CD4-positive, alpha-beta T cell treated with Interleukin-4 for 4 hours (primary cell): ENCODE measurements at places on chromosomes 7 and 10.

GRCh38 chr10:62618576-62619412 is 185.7 kb upstream of the ADO start:
- DNase-seq: peak; percentile 14

DNA sequence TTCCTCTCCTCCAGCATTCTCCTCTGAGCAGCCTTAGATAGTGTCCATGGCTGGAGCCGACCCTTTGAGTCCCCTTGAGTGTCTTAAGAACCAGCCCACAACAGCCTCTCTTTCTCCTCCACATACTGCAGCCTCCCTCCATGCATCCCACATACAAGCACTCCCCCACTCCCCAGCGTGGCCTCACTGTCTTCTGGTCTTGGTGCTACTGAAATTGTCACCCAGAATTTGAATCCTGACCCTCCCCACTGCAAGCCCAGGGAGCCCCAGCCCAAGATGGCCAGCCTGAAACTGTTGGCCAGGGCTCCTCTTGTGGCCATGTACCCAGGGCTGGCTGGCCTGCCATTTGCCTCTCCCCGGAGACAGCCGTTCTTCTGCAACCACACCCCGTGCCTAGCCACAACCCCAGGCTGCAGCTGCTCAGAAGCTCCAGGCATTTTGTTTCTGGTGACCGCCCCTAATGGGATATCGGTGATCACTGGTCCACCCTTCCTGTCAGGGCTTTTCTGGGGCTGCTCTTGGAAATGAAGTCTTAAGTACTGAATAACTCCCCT is 18.8 kb upstream of the SH2D4B start:
- no peak for DNase-seq

GRCh38 chr7:100472854-100473499 is 6.0 kb downstream of the TSC22D4 start:
- DNase-seq: no peak

- DNase-seq: no peak
These were observed 92.4 kb downstream of the SEMA3A start for GRCh38 chr7:84102213-84102612.

DNA sequence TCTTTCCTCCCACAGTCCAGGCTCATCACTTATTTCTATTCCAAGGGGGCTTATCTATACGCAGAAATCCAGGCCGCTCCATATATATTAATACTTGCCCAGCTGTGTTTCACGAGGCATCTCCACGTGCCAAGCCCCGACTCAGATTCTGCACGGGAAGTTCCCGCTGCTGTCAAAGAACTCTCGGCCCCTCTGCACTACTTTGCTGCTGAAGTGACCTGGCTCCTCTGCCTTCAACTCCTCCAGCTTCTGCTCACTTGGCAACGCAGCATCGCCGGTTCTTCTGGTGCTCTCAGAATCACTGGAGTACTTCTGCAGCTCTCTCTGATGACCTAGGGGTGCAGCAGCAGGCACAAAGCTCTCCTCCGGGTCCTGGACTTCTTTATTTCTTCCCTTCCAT is 9.7 kb upstream of the CHST12 start:
- DNase-seq: no peak

- no peak for DNase-seq
These were observed 548 bp downstream of the AGAP3 start for GRCh38 chr7:151086802-151087244.

DNA sequence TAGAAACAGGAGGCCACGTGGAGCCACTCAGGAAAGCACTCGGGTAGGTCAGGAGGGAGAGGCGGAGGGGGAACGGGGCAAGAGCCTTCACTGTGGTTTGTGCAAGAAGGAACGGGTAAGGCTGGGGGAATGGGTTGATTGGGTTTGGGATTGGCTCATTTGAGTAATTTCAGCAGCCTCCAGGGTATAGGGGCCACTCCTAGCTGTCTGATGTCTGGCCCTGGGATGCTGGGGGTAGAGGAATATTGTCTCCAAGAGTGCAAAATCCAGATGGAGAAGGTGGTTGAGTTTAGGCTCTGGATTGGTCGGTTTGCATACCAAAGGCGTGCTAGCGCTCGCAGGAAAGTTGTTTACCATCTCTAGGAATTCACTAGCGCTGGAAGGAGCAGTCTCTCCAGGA is 47.2 kb downstream of the MYL10 start:
- DNase-seq: no peak

GRCh38 chr10:130261306-130261705 is 125.1 kb downstream of the GLRX3 start:
- DNase-seq: no peak

DNA sequence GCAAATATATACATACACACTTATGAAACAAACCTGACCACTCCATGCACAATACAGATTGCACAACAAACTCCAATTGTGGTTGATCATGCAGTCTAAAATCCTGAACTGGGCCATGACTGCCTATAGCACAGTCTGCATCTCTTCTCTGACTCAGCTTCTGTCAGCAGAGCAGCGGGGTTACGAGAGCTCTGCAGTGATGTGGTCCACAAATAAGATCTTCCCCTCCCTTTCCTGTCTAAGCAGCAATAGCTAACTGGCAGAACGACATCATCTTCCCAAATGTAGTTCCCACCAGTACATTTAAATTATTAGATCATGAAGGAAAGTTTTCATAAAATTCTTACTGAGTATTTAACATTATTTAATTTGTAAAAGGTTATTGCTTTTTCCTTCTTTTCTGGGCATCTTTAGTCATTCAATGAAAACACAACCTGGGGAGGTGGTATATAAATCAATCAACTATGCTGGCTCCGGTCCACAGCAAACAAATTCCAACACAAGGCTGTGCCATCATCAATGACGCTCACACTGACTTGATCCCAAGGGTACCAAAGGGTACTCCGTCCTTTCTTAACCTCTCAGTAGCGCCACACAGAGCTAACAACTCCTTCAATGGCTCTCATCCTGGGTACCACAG is 17.1 kb downstream of the ARHGAP21 start:
- DNase-seq: peak; percentile 43

GRCh38 chr10:130615457-130615856 is 479.3 kb downstream of the GLRX3 start:
- DNase-seq: no peak

GRCh38 chr10:123891144-123892071 is at the start of gene CPXM2:
Gene CPXM2, minus strand, starts transcription at chr10:123891807. Its CDS starts 148 bp downstream, at chr10:123891659.
- no peak for DNase-seq

GRCh38 chr7:37399876-37400421 is 48.7 kb downstream of the ELMO1 start:
- no peak for DNase-seq

GRCh38 chr7:84236398-84236797 is 41.8 kb upstream of the SEMA3A start:
- DNase-seq: no peak

- no peak for DNase-seq
These were observed 678.3 kb upstream of the C7orf33 start for GRCh38 chr7:147912291-147912690.

GRCh38 chr7:158530800-158531609 is 56.6 kb downstream of the PTPRN2 start:
- no peak for DNase-seq

DNA sequence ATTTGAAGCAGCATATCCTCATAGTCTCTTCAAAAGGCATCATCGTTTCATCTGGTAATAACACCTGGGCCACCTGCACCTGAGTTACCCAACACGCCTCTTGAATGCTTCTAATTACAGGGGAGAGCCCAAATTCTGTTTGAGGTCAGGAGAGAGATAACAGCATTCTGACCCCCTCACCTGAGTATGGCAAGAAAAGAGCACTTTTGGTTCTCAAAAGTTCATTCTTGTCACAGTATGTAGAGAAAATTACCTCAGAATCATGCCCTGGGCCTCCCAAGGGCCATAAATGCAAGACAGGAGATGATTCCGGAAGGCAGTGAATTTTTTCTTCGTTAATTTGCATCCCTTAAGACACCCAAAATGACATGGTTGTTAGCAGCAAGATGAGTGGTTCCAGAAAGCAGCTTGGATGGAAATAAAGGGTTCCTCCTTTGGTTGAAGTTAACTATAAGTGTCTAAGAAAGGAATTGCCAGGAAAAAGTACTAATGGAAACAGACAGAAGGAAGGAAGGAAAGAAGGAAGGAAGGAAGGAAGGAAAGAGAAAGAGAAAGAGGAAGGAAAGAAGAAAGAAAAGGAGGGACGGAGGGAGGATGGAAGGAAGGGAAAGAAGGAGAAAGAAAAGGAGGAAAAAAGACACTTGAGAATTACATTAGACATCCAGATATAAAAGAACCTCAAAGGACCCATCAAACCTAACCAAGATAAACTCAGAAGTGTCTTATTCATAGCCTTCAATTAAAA is 228.4 kb upstream of the RHOBTB1 start:
- no peak for DNase-seq

GRCh38 chr10:131928248-131929095 is 27.7 kb downstream of the PPP2R2D start:
- peak; percentile 27 for DNase-seq

GRCh38 chr10:44043646-44044375 is 341.1 kb downstream of the CXCL12 start:
- DNase-seq: no peak

DNA sequence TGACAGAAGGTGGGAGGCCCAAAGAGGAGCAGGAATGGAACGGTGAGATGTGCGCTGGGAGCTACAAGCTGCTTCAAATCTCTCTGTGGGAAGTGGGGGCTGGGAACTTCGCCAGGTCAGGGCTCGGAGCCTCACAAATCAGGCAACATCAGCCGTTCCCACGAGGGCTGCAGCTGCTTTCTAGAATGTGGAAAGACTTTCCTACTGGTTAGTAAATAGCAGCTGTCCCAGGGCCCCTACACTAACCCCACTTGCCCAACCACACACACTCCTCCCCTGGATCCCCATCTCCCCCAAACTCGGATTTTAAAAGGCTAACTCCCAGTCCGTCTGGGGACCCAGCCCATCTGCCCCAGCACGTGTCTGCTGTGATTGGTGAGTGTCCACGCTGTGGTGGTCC is 40.6 kb upstream of the PITRM1 start:
- no peak for DNase-seq

DNA sequence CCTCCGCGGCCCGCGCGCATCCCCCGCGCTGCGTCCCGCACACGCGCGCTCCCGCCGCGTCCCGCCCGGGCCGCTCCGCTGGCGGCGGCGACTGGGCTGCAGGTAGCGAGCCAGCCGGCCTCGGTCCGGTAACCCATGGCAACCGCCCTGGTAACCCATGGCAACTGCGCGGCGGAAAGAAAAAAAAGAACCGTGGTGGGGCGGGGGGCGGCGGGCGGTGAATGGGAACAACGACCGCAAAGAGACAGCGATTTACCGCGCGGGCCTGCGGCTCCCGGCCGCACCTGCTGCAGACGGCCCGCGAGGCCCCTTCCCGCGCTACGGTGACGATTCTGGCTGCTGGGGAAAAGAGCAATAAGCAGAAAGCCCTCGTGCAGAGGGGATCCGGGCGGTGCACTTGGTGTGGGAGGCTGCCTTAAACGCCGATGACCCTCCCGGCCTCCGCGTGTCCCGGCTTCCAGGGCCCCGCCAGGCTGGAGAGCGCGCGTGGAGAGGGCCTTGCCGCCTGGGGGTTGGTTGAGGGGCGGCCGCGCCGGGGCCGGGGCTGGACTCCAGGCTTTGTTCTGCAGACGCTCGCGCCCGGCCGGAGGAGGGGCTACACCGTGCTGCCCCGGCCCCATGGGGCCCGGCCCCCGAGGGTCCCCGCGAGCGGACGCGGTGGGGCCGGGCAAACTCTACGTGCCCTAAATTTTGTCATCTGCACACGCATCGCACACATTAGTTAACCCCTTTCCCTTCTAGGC is 84.7 kb downstream of the SNX10 start:
- DNase-seq: no peak

GRCh38 chr10:90805206-90805605 is 52.6 kb downstream of the HTR7 start:
- no peak for DNase-seq

DNA sequence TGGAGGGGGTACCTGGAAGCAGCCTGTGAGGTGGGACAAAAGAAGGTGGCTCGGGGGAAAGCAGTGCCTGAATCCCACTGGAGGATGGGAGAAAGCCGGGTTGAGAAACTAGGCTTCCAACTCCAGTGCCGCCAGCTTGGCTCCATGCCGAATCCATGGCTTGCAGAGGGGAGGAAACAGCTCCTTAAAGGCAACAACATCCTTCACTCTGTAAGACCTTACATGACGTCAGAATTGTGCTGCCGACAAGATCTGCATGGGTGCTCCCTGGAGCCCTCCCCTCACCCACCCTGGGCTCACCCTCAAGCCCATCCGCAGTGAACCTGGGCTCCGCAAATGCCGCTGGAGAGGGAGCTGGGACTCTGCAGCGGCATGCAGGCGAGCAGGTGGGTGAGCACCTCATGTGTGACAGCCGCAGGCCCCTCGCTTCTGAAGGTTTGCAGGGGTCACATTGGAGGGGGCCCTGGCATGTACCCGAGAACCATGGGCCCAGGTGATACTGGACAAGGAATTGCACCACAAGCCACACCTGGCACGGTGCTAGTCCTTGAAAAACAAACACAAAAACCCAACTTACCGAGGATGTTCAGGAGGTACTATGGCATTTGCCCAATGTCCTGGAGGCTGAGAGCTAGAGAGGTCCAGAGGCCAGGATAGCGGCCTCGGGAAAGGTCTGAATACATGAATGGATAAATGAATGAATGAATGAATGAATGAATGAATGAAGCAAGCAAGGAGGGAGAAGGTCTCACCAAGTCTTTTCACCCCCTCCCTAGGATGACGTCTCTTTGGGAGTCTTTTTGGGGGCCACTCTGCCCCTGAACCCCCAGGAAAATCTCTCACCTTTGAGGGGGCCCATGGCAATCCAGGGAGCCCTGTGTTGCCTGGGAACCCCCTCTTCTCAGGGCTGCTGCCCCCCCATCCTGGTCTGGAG is 238.6 kb upstream of the SHH start:
- no peak for DNase-seq

GRCh38 chr7:142094861-142095260 is 16.7 kb upstream of the MGAM2 start:
- no peak for DNase-seq

DNA sequence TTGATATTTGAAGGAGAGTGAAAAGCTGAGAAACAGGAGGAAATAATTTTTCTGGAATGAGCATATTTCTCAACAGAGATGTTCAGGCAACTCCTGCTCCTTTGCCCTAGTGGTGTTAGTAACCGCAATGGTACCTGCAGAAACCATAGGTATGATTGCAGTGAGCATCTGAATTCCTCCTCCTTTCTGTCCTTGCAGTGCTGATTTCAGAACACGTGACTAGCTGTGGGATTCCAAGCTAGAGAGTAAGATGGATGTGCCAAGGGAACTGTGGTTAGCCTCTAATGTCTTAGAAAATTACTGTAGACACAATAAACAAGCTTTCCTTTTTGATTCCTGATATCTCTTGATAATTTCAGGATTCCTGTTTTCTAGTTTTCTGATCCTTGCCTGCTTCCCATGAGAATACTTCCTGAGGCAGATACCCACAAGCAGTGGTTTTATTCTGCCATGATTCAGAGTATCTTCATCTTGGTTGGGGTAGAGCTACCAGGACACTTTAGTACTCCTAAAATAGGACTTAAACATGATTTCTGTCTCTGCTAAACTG is 27.5 kb downstream of the LRGUK start:
- no peak for DNase-seq

GRCh38 chr10:95604630-95605029 is 43.5 kb upstream of the SORBS1 start:
- no peak for DNase-seq

GRCh38 chr7:70657989-70658632 is 473.8 kb upstream of the GALNT17 start:
- DNase-seq: no peak

- DNase-seq: no peak
These were observed 26.9 kb upstream of the NRBF2 start for GRCh38 chr10:63106111-63106755.

- no peak for DNase-seq
These were observed at the start of gene BBIP1 for GRCh38 chr10:110918643-110919348. Gene BBIP1, minus strand, starts transcription at chr10:110919180. Its CDS starts 1,023 bp downstream, at chr10:110918157.
